ENCODE measurements at places on chromosomes 5 and 9. TPM values are rescaled to one million over a fixed set of nuclear protein-coding genes. Genes with fewer than 3 reads are reported as not detected.

GRCh38 chr5:54659700-54660131, 142.2 kb downstream of the SNX18 start:
- no peak for DNase-seq

The FBP2 gene
- not detected for total RNA-seq

DNA sequence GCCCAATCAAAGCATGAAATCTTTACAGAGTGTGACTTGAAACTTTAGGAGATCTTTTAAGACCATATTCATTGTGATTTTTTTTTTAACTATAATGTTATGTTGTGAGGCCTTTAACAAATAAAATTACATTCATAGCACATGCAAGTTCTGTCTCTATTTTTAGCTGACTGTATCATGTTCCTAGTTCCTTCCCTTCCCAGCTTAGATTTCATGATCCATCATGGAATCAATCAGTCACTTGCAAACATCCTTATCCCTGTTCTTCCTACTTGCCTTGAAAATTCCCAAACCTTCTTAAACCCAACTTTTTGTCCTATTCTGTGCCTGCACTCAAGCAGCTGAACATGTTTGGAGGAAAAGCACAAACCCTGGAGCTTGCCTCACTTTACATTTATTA, 141.8 kb downstream of the DMXL1 start:
- DNase-seq, result no peak

DNA sequence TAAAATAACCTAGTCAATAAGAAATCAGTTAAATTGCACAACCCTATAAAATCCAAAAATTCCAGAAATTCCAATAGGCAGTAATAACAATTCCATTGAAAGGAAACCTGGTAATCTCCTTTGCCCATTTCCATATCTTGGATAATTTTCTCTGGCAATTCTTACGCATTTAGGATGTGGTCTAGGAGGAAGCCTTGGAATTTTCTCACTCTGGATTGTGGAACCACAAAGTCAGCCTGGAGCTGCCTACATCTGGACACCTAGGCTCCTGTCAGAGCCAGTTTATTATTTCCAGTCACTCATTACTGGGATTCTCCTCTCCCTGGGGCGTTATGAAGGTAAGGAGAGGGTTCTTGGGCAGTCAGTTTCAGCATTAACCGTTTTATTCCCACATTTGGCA, 40.3 kb upstream of the GNE start:
- DNase-seq, result no peak

- DNase-seq, result no peak
Measured at GRCh38 chr5:150022158-150022531, 21.6 kb downstream of the HMGXB3 start.

The INSL6 gene
- total RNA-seq, result not detected

- DNase-seq, result no peak
Measured at GRCh38 chr5:109105631-109106267, 304.0 kb downstream of the PJA2 start.

DNA sequence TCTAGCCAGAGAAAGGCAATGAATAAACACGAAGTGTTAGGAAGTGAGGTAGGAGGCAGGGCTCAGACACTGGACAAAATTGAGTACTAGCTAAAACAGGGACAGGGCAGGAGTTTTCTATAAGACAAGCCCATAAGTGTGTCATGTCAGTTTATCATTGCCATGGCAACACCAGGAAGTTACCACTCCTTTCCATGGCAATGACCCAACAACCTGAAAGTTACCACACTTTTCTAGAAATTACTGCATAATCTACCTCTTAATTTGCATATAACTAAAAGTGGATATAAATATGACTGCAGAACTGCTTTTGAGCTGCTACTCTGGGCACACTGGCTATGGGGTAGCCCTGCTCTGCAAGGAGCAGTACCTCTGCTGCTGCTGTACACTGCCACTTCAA, 442.5 kb upstream of the COX7C start:
- no peak for DNase-seq

DNA sequence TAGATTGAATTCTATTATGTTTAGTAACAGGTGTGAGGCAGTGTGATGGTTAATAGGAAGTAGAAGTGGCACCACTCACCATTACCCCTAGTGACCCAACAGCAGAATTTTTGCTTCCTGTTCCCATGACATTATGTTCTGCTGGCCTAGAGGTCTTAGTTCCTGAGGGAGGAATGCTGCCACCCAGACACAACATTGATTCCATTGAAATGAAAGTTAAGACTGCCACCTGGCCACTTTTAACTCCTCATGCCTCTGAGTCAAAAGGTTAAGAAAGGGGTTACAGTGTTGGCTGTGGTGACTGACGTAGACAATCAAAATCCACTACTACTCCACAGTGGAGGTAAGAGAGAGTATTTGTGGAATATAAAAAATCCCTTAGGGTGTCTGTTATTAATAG, 218.9 kb upstream of the NMUR2 start:
- DNase-seq, result no peak

DNA sequence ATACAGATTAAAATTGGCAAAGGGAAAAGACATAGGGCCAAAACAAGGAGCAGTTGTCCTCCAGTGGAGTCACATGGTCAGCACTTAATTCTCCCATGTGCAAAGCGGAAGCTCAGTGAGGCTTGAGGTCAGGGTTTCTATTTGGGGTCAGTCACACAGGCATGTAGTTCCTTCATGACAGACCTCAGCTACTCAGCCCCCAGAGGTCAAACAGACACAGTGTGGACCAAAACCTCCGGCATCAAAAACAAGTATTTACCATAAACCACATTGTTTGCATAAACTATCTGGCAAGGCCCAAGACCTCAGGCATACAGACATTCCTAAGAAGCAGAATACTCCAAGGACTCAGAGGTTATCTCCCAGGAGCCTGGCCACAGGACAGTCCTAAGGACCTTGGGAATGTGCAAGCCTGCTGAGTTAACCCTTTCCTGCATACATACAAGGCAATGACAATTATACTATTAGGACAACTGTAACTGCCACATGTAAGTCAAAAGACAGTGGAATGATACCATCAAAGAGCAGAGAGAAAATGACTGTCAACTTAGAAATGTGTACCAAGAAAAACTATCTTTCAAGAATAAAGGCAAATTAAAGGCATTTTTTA, 28.7 kb upstream of the FNIP1 start:
- no peak for DNase-seq

The PCDHGA9 gene
- 1.8 TPM for total RNA-seq

- no peak for DNase-seq
Measured at GRCh38 chr9:20815923-20816703, 132.1 kb downstream of the FOCAD start.
